Foreskin keratinocyte (primary cell): ENCODE measurements at places on chromosomes 13 and 19. TPM values are rescaled to one million over a fixed set of nuclear protein-coding genes. Genes with fewer than 3 reads are reported as not detected.

GRCh38 chr13:102452836-102453235 lies 51.0 kb upstream of the FGF14 start:
- DNase-seq: peak; percentile 12

Gene AP1M2
- 86.6 and 117 TPM in 2 replicates for total RNA-seq

GRCh38 chr13:47519626-47520025 lies 481.4 kb downstream of the SUCLA2 start:
- no peak for DNase-seq

DNA sequence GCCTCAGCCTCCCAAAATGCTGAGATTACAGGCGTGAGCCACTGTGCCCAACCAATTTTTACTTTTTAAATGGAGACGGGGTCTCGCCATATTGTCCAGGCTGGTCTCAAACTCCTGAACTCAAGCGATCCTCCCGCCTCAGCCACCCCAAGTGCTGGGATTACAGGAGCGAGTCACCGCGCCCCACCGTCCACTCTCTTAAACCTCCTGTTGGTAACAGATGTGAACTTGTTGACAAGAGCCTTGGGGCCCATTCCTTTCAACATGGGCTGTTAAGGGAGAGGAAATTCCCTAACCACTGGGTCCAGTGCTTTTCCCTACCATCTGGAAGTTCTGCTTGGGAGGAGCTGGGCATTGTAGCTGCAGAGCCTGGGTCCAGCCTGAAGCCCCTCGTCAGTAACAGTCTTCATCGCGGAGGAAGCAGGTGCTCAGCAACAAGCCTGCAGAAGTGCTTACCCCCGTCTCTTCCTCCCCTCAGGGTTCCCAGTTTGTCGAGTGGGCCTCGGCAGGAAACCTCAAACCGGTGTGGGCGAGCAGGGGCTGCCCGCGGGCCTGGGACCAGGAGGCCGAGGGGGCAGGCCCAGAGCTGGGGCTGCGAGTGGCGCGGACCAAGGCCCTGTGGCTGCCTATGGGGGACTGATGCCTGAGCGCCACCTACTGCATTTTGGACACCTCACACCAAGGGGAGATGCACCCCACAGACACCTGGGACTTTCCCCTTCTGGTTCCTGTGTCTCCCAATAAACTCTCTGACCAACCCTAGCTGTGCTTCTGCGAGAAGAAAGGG lies 4.0 kb upstream of the FLT3LG start:
- no peak for DNase-seq

Gene GAPDHS
- total RNA-seq: not detected in 2 replicates

- DNase-seq: no peak
These were observed 10.2 kb upstream of the CCDC97 start for GRCh38 chr19:41299755-41300089.

Gene C19orf47
- 13.0 and 14.0 TPM in 2 replicates for total RNA-seq
